Endodermal cell (in vitro differentiated cells): ENCODE measurements at places on chromosomes 6 and 20. TPM values are rescaled to one million over a fixed set of nuclear protein-coding genes. Genes with fewer than 3 reads are reported as not detected.

CTSZ gene
- 59.6 to 76.6 TPM (median 72.8 TPM) in 3 replicates for total RNA-seq

UST gene
- 16.3 and 17.9 TPM in 2 replicates for total RNA-seq

TRIM15 gene
- not detected in 2 replicates for total RNA-seq

ZC3H12D gene
- total RNA-seq = 0.32 and 0.42 TPM in 2 replicates

FKBP1C gene
- 0.33 to 0.56 TPM (median 0.40 TPM) in 3 replicates for total RNA-seq

SRMS gene
- total RNA-seq = not detected in 2 replicates

CST5 gene
- total RNA-seq = not detected in 2 replicates

HLA-DPA1 gene
- total RNA-seq = 1.5 and 1.9 TPM in 2 replicates

ID4 gene
- total RNA-seq = 9.9 to 39.5 TPM (median 38.5 TPM) in 3 replicates

CYP21A2 gene
- 0.35 to 0.76 TPM (median 0.66 TPM) in 3 replicates for total RNA-seq

PNLDC1 gene
- not detected in 3 replicates for total RNA-seq

TNNC2 gene
- 0.47 TPM in 1 of 2 replicates, not detected in the other for total RNA-seq

HLA-DQB1 gene
- 1.5 to 4.4 TPM (median 2.2 TPM) in 3 replicates for total RNA-seq
